ENCODE measurements at places on chromosomes 1 and 21.

DNA sequence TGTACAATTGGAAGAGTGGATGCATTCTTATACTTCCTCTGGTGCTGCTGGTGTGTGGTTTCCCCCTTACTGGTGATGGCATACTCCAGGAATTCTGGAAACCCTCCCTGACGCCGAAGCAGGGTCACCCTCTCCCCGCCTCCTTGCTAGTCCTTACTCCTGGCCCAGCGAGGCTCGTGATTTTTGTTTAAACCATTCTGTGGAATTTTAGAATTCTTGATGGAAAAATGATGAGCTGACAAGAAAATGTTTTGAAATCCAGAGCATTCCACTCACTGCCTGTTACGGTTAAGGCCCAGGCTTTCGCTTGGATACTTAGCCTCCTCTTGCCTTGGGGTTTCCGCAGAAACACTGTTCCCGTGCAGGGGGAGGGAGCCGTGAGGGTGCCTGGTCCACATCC lies 41.1 kb downstream of the IL6R start:
- no peak for DNase-seq

DNA sequence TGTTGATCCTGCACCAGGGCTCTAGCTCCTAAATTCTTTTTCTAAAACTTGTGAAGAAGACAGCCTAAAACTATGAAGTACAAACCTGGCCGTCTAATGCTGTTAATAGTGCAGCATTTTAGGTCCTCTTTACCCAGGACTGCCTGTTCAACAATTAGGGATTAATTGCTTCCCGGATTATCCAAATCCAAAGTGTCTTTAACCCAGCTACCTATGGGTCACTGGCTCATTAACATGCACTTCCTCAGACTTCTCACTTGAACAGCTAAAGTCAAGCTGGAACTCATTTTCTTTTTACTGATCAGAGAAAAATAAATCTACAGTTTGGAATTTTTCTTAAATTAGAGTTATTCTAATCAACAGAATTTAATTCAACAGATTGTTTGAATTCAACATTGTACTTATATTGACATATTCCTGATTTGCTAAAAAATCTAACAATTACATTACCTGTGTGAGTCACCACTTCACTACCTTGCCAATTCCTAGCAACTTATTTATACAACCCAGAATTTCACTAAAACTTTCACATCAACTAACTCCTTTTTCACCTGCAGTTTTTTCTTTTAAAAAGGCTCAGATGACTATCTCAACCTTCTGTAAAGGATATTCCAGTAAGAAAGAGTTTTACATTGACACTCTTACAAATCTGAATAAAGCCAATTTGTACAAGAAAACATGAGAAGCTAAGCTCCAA lies 3.3 kb downstream of the HNRNPU start:
- DNase-seq = no peak

DNA sequence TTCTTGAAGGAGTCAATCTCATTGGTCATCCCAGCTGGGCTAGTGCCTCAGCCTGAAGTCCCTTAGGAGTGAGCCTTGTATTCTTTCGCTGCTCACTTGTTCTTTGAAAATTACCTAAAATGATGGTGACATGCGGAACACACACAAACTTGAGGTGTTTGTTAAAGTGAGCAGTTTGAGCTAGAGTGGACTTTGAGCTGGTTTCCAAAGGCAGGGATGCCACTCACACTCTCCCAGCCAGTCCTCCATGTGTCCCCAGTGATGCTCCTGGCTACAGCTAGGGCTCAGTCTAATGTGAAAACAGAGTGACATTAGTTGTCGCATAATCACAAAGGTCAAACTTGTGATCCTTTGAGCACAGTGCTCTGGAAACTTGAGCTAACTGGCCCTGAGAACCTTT lies 84.3 kb downstream of the DTL start:
- DNase-seq = no peak

GRCh38 chr1:225360119-225360518 lies 67.7 kb downstream of the LBR start:
- no peak for DNase-seq
